ENCODE measurements at places on chromosomes 5 and 9.
A peak's percentile ranks its signal among the peaks of the same experiment; 100 is the strongest.

- DNase-seq, result no peak
These were observed 114.6 kb downstream of the C5orf15 start for GRCh38 chr5:133853646-133854365.

DNA sequence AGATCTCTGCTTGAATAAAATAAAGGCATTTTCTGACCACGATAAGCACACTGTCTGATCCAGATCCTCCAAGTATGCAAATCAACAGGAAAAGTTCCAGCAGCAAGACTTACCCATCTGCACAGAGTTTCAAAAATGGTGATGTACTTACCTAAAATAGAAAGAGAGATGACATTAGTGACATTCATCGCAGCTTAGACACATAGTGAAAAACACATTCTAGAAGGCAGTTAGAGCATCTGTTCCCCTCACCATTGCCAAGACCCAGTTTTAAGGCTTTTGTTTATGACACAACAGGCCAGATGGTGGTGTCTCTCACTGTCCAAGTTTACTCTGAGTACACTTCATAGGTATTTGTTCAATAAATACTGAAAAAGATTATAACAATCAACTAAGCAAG lies 207.7 kb downstream of the PDE4D start:
- DNase-seq, result no peak

DNA sequence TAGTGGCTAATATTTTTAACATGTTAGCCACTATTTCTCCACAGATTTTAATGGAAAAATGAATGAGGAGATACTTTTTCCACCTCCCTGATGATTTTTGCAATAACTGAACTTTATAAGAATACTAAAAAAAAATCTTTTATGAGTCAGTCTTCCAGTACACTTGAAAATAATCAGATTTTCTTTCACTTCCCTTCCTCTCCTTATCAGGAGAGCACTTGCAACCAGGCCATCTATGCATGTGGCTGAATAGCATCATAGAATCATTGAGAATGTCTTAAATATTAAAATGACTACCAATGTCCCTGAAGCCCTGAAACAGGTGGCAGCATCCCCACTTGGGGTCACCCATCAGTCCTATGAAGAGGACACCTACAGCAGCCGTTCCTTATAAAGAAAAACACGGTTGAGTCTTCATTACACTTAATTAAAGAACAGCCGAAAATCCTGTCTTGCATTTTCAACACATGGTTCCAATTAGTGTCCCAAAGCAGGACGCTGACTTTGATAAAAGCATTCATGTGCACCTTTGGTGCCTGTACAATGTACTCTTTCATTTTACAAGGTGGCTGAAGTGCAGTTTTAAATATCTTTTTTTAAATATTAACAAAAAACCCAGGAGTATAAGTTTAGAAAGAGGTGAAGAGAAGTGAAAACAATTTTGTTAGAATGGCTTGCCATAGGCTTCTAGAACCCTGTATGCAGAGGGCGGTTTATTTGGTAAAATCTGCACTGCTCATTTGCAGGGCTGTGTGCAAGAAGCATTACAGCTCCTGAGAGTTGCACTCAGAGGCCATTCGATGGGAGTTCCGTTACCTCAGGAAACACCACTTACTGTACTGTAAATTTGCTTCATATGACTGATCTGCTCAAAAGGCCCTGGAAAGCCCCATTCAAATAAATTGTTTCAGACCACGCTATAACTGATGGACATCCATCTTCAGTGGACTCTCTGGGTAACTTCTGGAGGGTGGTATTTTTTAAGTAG lies 106.9 kb upstream of the VCAN start:
- DNase-seq, result peak; percentile 50

DNA sequence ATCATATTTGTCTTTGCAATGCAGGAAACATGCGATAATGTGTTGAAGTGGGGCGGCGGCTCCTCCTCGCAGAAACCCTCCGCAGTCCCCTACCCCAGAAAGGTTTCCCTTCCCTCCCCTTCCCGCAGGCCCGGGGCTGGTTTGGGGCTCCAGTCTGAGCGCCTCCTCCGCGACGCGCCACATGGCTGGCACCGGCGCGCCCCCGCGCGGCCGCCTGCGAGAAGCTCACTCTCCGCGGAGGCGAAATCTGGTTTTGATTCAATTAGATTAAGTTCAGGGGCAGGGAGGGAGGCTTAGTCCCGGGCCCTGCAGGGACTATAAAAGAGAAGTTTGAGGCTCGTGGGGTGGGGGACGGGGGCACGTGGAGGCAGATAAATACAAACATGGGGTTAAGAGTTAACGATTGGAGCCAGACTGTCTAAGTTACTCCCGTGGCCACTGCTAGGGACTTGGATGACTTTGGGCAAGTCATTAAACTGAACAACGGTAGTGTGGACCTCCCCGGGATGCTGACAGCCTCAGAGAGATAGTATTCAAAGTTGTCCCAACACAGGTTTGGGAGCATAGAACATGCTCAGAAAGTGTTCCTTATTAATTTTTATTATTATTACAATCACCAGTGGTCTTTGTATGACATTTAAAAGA lies 69.4 kb downstream of the MSX2 start:
- no peak for DNase-seq

GRCh38 chr9:137437691-137438590 lies 3.2 kb downstream of the ENTPD8 start:
- DNase-seq, result no peak

DNA sequence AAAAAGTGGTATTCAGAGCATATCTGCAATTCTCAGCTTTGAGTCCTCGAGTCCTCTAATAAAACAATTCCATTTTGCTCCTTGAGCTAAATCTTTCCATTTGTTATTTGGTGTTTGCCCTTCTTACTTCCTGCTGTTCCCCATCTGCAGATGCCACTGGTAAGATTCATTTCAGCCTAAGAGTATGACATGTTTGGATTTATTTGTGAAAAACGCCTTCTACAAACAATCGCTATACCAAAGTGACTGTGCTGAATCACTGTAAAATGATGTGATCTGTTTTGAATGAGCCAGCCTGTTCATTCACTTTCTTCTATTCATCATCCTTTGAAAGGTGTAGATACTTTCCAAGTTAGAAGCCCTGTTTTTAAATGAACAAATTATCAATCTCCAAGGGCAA lies 27.7 kb downstream of the KCTD16 start:
- DNase-seq, result no peak

- no peak for DNase-seq
These were observed 727 bp downstream of the RHOBTB3 start for GRCh38 chr5:95731571-95732554.

GRCh38 chr5:62051747-62052146 lies 254.3 kb upstream of the KIF2A start:
- no peak for DNase-seq

GRCh38 chr9:68966496-68966944 lies 47.4 kb downstream of the PRKACG start:
- DNase-seq, result no peak

DNA sequence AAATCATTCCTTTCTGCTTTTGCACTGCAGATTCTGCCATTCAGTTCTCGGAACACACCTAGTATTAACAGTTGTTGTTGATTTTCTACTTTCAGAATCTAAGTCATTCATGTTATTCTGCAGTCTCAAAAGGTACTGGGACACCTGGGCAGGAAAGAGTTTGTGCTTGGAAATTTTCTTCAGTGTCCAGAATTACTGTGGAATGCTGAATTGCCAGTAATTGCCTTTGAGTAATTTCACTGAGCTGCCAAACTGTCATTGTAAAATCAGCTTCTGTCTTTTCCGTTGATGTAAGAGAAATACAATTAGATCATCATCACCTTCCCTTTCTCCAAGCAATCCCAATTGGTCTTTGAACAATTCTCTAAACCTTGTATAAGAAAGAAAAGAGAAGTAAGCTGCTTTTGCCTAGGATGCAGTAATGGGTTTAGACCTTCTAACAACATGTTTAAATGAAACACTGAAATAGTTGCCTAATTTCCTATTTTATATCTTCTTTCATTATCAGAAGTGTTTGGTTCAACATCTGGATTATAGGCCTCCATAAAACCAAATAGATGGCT lies 75.7 kb upstream of the TGFBR1 start:
- DNase-seq, result no peak

DNA sequence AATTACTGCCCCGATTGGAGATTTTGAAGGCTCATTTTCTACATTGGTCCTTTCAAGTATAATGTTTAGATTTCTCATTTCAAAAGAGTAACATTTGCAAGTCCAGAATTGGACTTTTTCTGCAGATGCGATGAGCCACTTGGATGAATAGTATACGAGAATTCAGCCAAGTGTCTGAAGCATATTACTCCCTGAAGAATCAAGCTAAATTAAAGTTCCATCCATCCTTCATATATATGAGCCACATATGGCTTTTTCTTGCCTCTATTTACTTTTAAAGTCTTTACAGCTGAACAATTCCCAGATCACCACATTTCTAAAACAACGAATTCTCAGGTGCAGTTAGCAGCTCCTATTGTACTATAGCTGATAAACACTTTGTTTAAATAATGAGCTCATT lies 288.7 kb downstream of the CEMIP2 start:
- no peak for DNase-seq

DNA sequence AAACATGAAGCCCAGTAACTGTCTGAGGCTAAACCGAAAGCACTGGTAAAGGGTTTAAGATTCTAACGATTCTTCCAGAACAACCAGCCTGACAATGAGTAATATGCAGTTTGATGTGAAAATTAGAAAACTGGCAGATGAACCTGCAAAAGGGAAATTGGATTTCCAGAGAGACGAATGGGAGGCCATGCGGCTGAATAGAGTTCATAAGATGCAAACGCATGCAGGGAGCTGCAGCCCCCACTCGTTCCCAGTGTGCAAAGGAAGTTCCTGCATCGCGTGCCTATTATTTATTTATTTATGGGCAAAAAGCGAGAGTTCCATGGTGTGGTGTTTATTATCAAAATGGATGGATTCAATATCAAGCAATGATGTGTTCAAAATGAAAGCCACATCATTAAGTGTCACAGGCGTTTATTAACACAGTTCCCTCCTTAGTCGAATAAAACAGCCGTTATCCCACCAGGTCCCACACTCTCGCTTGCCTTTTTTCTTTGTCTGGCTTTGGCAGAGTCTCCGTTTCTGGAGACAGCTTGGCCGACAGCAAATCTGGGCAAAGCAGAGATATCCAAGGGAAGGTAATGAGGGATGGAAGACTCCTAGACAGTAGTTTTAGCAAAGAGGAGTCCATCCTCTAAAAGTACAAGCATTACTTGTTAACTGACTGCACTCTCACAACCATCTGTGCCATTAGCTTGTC lies 451.4 kb downstream of the KDM4C start:
- no peak for DNase-seq

DNA sequence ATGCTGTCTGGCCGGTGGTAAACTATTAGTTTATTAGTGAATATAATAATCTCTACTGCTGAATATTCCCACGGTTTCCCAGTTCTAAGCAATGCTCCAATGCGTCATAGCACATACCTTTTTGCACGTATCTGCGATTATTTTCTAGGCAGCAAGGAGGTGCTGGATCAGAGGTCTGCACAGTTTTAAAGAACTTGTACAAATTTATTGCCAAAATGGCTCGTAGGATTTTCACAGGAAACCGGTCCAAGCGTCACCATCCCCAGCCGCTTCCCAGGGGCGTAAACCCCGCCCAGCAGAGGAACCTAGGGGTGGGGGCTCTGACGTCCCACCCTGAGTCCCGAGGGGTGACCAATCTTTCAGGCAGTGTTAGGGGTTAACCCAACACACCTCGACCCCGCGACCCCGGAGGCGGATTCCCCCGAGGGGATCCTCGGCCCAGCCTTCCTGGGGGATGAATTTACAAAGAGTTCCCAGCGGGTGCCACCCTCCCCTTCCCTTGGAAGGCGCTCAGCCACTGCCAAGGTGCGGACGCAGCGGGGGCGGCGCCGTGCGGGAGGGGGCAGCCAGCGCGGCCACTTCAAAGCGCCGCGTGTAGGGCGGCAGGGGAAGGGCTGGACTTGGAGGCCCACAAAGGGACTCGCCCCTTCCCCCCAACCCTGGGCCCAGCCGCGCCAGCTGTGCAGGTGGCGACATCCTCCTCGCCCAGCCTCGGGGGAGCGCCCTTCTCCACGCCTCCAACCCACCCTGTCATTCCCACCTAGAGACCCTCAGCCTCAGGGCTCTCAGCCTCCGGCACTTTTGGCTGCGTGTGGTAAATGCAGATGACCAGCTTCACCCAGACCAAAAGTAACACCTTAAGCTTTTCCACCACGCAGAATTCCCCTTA lies 43.5 kb upstream of the TCF7 start:
- DNase-seq, result no peak
